ENCODE measurements at places on chromosomes 6 and 20.

DNA sequence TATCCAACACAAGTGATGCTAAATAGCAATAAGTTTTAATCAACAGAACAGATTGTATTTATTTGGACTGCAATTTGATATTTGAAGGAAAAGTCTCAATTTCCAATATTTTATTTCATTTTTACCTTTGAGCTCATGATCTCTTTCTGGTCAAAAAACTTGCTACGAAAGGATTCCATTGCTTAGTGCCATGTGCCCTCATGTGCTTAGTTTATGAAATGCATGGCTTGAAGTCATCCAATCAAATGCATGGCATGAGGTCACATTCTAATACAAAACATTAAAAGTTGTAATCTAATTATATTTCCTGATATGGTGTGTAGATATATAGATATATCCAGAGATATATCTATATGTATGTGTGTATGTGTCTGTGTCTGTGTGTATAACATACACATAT is 321.2 kb upstream of the ADGRB3 start:
- DNase-seq = no peak

DNA sequence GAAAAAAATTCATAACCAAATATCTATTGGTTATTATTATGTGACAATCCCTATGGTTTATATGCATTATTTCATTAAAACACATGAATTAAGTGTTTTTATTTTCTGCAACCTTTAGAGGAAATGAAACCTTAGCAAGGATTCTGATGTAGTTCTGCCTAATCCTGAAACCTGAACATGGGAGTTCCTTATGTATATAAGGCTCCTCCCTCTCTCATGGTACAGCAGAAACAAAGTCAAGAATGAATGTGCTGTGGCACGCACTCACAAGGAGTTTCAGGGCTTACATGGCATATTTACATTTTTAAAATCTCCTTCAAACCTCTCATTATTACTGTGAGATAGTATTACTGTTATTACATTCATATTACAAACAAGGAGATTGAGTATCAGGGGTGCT is 426.4 kb upstream of the CITED2 start:
- DNase-seq = no peak

DNA sequence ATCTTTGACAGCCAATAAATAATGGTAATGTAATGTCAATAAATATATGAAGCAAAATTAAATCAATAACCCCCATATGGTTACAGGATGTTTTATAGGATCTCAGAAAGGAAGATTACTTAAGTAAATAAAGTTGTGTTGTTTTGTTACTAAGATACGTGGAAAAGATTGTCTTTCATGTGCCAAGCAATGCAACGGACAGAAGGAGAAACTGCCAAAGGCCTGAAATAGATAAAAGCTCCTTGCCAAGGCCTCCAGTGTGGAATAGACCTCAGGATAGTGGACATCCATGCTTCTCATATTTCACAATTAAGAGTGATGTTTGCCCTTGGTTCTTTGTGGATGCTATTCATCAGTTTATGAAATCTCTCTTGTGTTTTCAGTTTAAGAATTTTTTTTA is 16.4 kb upstream of the FNDC1 start:
- DNase-seq = no peak

- DNase-seq = no peak
These were observed 5.4 kb upstream of the KCNQ5 start for GRCh38 chr6:72616406-72617015.

DNA sequence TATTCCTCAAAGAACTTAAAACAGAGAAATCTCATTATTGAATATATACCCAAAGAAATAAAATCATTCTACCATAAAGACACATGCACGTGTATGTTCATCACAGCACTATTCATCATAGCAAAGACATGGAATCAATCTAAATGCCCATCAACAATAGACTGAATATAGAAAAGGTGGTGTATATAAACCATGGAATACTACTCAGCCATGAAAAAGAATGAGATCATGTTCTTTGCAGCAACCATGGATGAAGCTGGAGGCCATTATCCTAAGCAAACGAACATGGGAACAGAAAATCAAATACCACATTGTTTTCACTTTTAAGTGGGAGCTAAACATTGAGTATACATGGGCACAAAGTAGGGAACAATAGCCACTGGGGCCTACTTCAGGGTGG is 12.3 kb upstream of the GPR63 start:
- no peak for DNase-seq

DNA sequence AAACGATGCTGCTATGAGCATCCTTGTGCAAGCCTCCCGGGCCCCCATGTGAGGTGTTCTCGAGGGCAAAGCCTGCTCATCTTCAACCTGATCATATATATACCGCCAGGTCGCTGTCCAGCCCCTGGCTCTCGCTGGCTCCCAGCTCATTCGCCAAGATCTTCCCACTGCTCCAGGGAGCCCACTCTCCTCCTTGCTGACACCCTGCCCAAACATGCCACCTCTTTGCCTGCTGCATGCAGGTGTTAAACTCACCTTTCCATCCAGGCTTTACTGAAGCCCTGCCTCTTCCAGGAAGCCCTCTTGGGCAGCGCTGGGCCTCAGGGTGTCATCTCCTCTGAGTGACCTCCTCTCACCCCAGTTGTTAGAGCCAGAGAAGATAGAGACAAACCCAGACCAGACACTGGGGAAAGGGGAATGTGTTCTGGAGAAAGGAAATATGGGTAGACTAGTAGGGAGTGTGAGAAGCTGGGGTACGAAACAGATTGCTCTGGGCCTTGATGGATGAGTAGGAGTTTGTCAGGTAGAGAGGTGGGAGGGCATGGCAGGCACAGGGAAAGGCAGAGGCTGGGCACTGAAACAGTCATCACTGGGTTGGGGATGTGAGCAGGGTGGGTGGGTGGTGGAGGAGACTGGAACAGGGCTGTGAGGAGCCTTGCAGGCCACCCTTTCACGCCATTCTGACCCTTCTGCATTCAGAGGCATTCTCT is 1.2 kb upstream of the DLGAP4 start:
- no peak for DNase-seq

GRCh38 chr6:150600301-150601017 is 774 bp downstream of the PLEKHG1 start:
- DNase-seq = peak; percentile 71

GRCh38 chr6:14676977-14677781 is 559.6 kb downstream of the CD83 start:
- no peak for DNase-seq

- DNase-seq = no peak
These were observed 128.1 kb upstream of the STMND1 start for GRCh38 chr6:16973545-16974386.

- DNase-seq = no peak
These were observed 133.4 kb upstream of the DTNBP1 start for GRCh38 chr6:15796130-15796771.

DNA sequence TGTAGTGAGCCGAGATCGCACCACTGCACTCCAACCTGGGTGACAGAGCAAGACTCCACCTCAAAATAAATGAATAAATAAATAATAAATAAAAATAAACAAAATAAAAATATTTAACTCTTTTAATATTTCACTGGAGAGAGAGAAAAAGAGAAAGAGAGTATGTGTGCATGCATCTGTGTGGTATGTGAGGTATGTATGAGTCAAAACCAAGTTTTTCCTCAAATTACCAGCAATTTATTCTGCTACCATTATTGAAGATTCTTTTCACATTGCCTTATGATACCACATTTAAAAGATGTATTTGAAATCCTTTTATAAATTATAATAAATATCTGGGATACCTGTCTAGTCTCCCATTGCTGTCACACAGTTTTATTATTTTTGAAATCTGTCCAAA is 122.1 kb downstream of the CD164 start:
- DNase-seq = no peak

DNA sequence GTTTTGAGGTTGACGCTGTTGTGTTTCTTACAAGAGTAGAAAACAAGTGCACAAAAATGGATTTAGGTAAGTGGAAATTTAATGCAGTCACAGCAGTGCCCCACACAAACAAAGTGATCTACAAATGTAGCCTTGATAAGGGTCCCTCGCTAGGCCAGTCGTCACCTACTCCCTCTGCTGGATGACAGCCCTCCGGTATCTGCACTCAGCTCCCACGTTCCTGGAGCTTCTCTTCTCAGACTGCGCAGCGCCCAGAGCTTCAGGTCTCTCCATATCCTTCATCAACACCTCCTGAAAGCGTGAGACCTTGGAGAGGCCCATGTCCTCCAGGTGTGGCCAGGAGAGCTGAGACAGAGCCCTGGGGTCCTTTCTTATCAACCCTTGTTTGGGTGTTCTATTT is 58.3 kb upstream of the MAP3K4 start:
- peak; percentile 8 for DNase-seq

DNA sequence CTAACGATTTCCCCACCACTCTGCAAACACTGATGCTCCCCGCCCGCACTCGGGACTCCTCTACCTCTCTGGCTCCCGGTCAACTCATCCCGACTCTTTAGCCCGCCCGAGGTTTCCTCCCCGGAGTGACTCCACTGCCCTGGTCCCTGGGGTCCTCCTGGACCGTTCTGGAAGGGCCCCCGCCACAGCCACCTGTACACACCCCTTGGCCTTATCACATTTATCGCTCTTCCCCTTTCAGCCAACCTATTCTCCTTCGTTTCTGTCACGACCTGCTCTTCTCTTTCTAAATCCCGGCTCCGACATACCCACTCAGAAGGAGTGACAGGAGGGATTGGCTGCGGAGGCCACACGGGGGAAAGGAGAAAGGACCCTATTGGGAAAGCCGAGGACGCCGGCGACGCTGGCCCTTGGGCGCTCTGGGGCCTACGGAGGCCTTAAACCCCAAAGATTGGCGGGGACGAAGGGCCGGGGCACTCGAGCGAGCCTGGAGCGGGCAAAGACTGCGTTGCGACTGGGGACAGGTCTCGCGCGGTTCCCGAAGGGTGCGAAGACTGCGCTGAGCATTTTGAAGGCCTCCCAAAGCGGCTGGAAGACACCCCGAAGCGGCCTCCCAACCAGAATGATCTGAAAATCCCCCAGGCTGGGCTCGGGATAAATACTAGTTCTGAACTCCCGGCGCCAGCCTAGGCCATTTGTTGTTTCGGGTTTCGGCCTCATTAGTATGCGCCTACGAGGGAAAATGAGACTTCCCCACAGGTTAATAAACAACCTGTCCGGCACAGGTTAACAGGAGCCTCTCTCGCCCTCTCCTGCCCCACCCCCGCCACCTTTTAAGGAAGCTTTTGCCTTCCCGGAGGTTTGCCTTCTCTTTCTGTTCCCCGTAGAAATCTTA is 9.2 kb downstream of the SIM1 start:
- DNase-seq = peak; percentile 46

- DNase-seq = no peak
These were observed 5.6 kb upstream of the CNPY3 start for GRCh38 chr6:42923666-42924065.

DNA sequence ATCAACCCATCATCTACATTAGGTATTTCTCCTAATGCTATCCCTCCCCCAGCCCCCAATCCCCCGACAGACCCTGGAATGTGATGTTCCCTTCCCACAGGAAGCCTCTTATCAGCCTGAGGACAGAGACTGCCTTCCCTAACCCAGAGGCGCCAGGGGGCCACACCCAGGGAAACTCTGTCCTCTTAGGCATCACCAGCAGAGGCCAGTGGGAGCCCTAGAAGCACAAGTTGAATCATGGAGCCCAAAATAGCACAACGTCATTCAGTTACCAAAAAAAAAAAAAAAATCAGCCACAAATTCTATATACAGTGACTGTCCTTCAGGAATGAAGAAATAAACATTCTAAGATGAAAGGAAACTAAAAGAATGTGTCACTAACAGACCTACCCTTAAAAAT is 625.7 kb downstream of the TFAP2A start:
- DNase-seq = no peak

DNA sequence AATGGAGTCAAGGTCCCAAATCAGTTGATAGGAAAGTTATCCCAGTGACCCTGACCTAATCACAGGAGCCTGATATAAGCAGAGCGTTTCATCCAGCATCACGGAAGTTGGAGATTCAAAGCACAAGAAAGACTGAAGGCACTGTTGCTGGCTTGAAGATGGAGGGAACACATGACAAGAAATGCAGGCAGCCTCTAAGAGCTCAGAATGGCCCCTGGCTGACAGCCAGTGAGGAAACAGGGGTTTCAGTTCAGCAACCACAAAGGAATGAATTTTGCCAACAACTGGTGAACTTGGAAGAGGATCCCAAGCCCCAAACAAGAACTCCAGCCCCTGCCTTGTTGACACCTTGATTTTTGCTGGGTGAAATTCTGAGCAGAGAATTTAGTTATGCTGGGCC is 778.5 kb downstream of the MAFB start:
- DNase-seq = no peak

DNA sequence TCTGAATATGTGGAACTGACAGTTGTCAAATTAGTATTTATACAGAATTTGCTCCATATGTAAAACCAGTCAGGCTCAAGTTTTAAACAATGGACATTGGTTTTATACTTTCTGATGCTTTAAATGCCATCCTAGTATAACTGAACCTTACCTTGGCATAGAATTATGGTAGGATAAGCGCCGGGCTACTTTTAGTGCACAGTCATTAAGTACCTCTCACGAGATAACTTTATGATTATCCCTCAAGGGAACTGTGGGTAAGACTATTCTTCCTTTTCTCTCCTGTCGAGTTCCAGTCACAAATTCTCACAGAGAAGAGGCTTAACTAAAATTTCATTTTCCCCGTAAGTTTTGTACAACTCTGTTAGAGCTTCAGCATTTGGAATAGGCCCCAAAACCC is 110.6 kb upstream of the PTPRK start:
- no peak for DNase-seq

- peak; percentile 32 for DNase-seq
These were observed 386.4 kb upstream of the MMS22L start for GRCh38 chr6:97669191-97670031.

- no peak for DNase-seq
These were observed 5.0 kb downstream of the HLA-A start for GRCh38 chr6:29947077-29947980.

DNA sequence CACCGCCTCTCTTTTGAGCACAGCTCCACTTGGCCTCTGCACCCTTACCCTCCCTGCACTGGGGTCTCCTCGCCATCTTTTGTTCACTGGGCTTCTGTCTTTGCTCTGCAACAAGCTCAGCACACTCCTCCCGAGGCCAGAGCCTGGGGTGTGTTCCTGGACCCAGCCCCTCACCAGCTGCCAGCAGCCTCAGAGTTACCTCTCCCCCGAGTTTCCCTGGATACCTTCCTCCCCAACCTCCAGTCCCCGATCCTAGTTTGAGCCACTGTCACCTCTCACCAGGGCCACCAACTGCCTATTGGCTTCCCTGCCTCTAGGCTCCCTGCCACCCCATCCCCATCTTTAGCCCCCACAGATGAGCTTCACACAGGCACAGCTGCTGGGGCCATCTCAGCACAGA is 12.3 kb downstream of the CYP21A2 start:
- DNase-seq = no peak

GRCh38 chr6:5181510-5182317 is 79.0 kb downstream of the LYRM4 start:
- no peak for DNase-seq

DNA sequence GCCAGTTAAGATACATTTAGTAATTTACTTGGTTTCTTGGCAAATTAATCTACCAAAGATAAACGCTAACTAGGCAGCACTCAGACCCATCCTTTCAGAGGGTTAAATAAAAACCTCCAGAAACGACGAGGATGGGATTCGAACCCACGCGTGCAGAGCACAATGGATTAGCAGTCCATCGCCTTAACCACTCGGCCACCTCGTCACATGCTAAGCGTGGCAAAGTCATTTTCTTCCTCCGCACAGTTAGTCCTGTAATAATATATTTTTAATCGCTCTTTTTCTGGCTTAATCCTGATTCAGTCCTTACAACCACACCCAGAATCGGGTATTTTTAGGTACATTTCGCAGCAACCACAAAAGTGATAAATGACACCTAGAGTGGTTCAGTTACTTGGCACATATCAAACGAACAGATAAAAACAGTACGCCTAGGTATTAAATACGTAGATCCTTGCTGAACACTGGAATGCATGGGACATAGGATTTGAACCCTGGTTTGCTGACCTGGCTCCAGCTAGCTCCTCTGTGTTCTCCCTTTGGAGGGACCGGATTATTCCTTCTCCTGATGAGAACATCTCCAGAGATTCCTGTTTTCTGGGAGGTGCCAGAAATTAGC is 71.6 kb downstream of the GPX5 start:
- peak; percentile 49 for DNase-seq

Measured in nephron progenitor cell (in vitro differentiated cells).